ENCODE measurements at places on chromosomes 6 and 20.

- DNase-seq = no peak
Measured at GRCh38 chr6:127451388-127451787, 7.8 kb downstream of the KIAA0408 start.

GRCh38 chr6:109241199-109241598 lies 141.1 kb downstream of the CD164 start:
- peak; percentile 58 for DNase-seq

DNA sequence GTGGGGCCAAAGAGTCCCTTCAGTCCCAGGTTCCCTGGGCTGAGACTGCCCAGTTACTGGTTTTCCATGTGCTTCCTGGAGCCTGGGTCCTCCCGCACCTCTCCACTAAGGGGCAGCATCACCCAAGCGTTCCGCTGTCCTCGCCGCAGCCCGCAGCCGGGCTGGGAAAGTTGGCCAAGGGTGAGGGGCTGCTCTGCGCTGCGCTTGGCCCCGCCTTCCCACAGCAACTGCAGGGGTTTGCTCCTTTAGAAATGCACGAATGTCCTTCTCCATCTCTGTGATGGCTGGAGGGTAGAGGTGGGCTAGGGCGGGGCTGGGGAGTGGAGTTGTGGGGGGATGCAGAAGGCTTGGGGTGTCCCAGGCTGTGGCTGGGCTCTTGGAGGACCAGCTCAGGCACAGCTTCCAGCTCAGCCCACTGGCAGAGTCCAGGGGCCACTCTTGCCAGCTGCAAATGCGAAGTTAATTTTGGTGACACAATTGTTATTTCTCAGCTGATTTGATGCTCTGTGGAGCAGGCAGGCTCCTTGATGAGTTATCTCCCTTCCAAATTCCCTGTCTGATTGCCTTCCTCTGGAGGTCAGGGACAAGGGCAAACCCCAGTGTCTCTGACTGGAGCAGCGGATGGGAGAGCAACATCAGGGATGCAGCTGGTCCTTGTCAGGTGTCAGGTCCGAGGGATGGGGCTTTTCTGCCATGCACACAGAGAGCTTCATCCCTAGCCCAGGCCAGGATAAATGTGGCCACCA lies 63.2 kb downstream of the NOL4L start:
- no peak for DNase-seq

DNA sequence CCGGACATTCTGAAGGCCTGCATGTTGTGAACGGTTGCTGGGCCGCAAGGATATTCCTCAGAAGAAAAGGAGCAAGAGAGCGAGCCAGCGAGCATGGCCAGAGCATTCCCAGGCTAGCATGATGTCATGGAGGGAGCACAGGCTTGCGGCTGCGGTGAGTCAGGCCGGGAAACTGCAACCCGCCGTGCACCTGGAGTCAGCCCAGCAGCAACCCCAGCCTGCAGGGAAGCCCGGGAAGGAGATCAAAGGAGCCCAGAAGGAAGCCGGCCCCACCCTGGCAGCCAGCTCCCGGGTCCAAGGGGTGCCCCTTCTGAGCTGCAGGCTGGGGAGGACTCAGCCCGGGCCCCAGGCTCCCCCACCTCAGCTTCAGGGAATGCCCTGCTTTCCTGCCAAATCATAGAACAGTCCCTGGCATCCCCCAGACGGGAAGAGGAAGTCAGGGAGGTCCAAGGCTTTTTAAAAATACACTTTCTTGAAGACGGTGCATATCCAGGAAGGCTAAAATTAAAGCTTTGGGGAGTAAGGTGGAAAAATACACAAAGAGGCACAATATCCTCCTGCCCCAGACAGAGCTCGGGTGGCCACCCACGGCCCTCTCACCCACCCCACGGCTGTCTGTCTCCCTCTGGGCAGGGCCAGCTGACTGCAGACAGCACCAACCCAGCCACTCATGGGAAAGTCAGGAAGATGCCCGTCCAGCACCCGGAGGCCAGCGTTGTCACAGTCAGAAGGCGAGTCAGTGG lies 53.7 kb downstream of the BMP7 start:
- DNase-seq = peak; percentile 56

DNA sequence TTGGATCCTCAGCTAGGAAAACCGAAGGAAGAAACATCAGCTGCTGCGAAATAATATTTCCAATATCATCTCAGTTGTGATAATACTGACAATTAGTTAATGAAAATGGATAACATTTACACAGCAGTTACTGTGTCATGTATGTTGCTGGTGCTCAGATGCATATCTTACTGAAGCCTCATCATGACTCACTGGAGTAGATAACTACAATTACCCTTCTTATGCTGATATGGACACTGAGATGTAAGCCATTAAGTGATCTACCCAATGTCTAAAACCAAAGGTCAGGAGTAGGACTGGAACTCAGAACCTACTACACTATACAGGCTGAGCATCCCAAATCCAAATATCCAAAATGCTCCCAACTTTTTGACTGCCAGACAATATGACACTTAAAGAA lies 54.7 kb upstream of the LYRM2 start:
- no peak for DNase-seq

DNA sequence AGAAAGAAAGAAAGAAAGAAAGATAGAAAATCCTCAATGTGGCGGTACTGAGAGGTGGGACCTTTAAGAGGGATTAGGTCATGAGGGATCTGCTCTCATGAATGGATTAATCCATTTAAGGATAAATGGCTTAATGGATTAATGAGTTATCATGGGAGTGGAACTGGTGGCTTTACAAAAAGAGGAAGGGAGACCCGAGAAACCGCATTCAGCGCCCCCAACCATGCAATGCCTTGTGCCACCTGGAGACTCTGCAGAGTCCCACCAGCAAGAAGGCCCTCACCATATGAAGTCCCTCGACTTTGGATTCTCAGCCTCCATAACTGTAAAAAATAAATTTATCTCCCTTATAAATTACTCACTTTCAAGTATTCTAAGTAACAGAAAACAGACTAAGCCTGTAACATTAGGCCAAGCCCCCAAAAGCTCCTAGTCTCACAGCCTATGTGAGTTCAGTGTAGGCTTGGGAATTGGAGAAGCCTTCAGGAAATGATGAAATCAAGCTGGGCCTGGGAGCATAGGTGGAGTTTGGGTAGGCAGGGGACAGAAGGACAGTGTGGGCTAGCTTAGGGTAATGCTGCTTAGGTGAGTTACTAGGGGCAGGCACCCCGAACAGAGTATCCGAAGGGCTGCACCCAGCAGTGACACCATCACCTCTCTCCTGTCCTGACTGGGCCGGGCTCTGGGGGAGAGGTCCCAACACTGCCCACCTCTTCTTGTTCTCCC lies 36.2 kb upstream of the RNF24 start:
- DNase-seq = no peak

DNA sequence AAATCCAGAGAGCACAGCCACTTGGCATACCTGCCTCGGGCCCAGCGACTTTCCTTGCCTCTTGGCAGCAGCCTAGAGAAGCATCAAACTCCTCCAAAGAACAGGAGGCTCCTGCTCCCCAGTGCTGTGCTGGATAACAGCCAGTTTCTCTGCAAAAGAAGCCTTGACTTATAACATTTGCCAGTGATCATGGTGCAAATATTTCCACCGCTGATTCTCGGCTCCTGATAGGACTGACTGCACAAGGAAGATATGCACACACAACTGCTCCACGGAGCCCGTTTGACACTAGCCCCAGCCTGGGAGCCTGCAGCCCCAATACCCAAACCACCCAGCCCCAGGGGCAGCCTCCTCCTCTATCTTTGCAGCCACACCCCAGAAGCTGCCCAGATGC lies 17.5 kb downstream of the ACSS1 start:
- DNase-seq = no peak

DNA sequence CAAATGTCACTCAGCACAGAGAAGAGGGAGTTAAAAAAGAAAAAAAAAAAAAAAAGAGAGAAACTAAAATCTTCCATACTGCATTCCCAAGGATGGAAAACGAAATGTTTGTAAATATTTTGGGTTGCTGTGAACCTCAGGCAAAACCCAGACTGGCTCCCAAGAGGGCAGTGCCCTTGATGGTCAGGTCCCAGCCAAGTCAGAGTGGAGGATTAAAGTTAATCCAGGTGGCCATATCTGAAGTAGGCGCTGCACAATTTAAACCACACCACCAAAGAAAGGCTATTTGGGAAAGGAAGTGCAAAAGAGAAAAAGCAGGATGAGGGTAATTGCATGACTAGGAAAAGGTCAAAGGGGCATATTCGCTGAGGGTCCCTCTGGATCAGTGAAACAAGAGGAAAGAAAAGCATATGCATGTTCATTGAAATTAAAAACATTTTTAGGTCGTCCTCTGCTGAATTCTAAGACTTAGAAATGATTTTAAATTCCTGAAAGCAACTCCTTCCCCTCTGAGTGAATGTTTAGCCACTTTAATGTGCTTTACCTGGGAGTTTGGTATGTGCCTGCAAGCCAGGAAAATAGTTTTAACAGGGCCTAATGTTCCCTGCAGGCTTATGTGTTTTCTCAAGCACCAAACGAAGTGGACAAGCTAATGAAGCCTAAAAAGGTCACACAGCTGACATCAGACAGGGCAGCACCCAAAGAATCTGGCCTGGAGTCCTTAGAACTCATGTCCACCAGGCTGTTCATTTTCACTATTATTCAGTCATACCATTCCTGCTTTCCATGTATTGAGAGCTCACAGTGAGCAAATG lies 159.1 kb downstream of the HACE1 start:
- DNase-seq = no peak

GRCh38 chr6:8905757-8906156 lies 470.4 kb upstream of the SLC35B3 start:
- no peak for DNase-seq

GRCh38 chr6:144017166-144018094 lies 9.4 kb upstream of the PLAGL1 start:
- no peak for DNase-seq

DNA sequence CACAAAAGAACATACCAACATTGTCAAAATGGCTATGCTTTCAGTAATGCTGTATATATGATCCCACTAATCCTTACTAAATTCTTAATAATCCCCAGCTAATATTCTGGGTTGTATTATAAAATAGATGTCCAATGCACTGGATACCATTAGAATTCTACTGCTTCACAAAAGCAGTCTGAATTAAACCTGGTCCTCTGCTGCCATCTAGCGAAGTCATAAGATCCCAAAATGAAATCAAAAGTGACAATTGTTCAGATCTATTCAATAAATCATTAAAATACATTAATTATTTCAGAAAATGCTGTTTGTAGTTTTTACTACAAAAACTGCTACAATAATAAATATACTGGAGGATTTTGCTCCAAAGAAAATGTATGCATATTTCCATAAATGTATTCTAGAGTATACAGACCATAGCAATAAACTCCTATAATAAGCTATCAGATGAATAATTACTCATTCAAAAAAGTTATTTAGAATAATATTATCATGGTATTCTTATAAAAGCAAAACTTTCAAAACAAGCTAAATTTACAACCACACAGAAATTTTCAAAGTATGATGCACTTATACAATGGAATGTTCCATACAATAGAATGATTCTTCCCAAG lies 92.6 kb downstream of the RNGTT start:
- no peak for DNase-seq

DNA sequence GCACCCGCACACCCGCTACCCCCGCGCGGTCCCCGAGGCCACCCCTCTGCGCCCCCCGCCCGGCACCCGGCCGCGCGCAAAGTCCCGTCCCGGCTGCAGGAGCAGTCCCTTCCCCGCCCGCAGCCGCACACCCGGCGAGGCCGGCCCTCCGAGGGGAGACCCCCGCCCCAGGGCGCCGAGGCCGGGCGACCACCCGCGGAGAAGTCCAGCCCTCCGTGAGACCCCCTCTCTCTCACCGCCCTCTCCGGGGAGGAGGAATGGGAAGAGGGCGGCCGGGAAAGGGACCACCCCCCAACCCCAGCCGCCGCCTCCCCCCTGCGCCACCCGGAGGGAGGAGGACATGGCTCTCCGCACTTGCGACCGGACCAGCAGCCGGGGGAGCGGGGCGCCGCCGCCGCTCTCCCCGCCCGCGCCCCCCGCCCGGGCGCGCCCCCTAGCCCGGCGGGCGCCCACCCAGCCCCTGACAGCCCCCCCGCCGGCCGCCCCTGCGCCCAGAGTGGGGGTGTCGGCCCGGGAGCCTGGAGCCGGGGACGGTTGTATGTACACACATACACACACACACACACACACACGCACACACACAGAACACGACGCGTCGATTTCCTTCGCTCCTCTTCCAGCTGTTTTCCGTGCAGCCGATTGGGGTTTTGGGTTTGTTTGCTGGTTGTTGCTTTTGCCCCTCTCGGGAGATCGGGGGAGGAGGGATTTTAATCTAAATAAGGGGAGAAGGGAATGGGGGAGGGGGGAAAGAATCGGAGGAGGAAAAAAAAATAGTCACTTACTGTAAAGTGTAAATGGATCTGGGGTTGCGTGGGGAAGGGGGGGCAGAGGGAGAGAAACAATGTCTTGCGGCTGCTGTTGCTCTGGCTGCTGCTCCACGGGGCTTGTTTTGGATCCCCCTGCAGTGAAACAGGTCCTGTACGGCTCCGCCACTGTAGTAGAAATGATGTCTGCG lies at the start of gene ATXN1:
ATXN1 (minus strand) TSS at position 945 of the 955 bp plus-strand sequence.
- DNase-seq = no peak

DNA sequence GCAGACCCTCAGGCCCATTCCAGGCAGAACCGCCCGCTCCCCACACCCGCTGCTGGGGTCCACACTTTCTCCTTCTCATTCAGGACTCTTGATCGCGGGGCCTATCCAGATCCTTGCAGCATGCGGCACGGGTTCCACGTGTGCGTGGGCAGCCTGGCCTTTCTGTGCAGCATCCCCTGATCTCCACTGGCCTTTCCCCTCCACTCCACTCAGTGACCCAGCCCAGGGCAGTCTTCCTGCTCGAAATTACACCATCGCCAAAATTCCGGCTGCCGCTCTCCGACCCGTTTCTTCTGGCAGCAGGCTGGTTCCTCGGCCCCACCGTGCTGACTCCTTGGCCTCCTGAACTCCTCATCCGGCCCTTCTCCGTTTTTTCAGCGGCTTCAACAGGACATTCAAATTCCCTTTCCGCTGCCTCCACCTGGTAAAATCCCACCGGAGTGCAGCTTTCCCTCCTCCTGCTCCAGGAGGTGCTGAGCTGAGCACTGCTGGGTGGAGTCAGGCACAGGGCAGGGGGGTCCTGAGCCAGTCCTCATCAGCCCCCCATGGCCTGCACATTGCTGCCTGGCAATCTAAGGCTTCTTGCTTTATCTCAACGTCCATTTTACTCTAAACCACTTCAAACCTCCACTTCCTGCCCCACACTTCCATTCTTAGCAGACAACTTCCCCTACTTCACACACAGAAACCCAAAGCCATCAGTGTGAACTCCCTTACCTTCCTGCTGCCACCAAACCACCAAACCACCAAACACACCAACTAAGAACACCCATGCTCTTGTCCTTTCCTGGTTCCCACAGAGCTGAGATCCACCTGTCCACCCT lies 9.0 kb downstream of the SFT2D1 start:
- no peak for DNase-seq

- DNase-seq = no peak
Measured at GRCh38 chr6:37218061-37218460, 39.5 kb upstream of the TBC1D22B start.

GRCh38 chr20:43969501-43970182 lies 55.0 kb downstream of the TOX2 start:
- no peak for DNase-seq

Measured in AG09309 (cell line).